HCT116 (cell line): ENCODE measurements at places on chromosomes 6 and 20.

GRCh38 chr20:47861116-47861515 lies 75.8 kb upstream of the SULF2 start:
- peaks cover 7% of the 10 kb centered on the region; the same call in 1 of the 2 replicates for H3K4me1 ChIP-seq
- H3K36me3 ChIP-seq, result no peaks in the 10 kb centered on the region
- no peak for DNase-seq
- no peak overlapping the region for H3K27ac ChIP-seq
- peaks cover 29% of the 10 kb centered on the region; the same call in 1 of the 2 replicates for H3K27me3 ChIP-seq

- H3K27me3 ChIP-seq, result no peaks in the 10 kb centered on the region
- H3K4me3 ChIP-seq, result no peak overlapping the region
- no peak for DNase-seq
- H3K27ac ChIP-seq, result no peak overlapping the region
Observed at GRCh38 chr6:34338811-34339210, 53.7 kb downstream of the NUDT3 start.

DNA sequence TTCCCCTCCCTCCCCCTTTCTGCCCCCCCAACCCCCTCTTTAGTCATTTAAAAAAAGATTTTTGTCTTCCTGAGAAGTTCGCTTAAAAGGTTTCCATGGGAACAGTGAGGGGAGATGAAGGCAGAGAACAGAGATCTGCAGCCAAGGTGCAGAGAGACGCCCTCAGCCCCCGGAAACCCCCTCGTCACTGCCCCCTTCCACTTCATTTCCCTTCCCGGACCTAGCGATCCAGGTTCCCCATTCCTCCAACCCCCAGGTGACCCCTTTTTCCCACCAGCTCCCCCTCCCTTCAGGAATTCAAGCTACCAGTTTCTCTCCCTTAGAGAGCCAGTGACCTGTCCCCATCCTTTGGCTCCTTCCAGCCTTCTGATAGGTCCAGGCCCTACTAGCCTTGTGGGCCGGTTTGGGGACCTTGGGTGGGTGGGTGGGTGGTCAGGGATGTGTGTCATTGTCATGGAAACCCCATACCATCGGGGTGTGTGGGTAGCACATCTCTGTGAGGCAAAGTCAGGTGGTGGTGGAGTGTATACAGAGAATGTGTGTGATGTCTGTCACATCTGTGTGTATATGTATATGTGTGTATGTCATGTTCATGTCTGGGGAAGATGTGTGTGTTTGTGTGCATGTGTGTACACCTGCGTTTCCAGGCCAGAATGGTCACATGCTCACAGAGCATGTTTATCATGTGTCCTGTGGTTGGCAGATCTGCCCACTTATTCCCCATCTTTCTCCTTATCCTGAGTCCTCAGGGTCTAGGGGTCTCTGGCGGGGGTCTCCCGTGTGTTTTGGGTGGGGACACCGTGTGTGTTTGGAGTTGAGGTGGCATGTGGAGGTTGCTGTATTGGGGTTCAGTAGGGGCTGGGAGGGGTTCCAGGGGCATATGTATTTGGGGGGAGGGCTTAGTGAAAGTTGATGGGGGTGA lies 7.0 kb downstream of the SYNGAP1 start:
- no peak for DNase-seq
- H3K36me3 ChIP-seq, result no peaks in the 10 kb centered on the region
- peak overlapping the region; percentile 86 for H3K27ac ChIP-seq

- H3K27me3 ChIP-seq, result no peaks in the 10 kb centered on the region
- peaks cover 21% of the 10 kb centered on the region for H3K4me1 ChIP-seq
- no peaks in the 10 kb centered on the region for H3K36me3 ChIP-seq
- peak overlapping the region; percentile 94 for H3K27ac ChIP-seq
- peak overlapping the region; percentile 88 for H3K4me3 ChIP-seq
Observed at GRCh38 chr6:41636833-41637193, 1.5 kb upstream of the MDFI start.

- H3K36me3 ChIP-seq, result peaks cover 44% of the 10 kb centered on the region
- peak overlapping the region; percentile 92 for H3K4me3 ChIP-seq
- H3K27me3 ChIP-seq, result no peaks in the 10 kb centered on the region
- H3K4me1 ChIP-seq, result peaks cover 30% of the 10 kb centered on the region
- no peak for DNase-seq
Observed at GRCh38 chr6:24718449-24719124, 367 bp downstream of the C6orf62 start.

GRCh38 chr6:44636561-44637248 lies 249.2 kb downstream of the CDC5L start:
- DNase-seq, result no peak
- H3K27ac ChIP-seq, result no peak overlapping the region
- H3K27me3 ChIP-seq, result no peaks in the 10 kb centered on the region
- H3K4me3 ChIP-seq, result no peak overlapping the region
- no peaks in the 10 kb centered on the region for H3K36me3 ChIP-seq
- no peaks in the 10 kb centered on the region for H3K4me1 ChIP-seq

GRCh38 chr20:17888044-17888443 lies 80.5 kb downstream of the SNX5 start:
- peak; percentile 32 for DNase-seq
- H3K4me1 ChIP-seq, result peaks cover 16% of the 10 kb centered on the region
- H3K27ac ChIP-seq, result no peak overlapping the region
- no peaks in the 10 kb centered on the region for H3K36me3 ChIP-seq

DNA sequence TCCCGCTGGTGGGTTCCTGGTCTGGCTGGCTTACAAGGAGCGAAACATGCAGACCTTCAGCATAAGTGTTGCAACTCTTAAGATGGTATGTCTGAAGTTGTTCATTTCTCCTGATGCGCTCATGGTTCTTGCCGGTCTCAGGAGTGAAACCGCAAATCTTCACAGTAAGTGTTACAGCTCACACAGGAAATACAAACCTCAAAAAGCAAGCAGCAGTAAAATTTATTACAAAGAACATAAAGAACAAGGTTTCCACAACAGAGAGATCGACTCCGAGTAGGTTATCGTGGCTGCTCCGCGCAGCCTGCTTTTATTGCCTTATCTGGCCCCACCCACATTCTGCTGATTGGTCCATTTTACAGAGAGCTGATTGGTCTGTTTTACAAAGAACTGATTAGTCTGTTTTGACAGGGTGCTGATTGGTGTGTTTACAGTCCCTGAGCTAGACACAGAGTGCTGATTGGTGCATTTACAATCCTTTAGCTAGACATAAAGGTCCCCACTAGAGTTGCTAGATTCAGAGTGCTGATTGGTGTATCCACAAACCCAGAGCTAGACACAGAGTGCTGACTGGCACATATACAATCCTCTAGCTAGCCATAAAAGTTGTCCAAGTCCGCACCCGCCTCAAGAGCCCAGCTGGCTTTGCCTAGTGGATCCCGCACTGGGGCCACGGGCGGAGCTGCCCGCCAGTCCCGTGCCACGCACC lies 39.2 kb downstream of the TRIM27 start:
- H3K36me3 ChIP-seq, result no peaks in the 10 kb centered on the region
- H3K27ac ChIP-seq, result no peak overlapping the region
- DNase-seq, result no peak

DNA sequence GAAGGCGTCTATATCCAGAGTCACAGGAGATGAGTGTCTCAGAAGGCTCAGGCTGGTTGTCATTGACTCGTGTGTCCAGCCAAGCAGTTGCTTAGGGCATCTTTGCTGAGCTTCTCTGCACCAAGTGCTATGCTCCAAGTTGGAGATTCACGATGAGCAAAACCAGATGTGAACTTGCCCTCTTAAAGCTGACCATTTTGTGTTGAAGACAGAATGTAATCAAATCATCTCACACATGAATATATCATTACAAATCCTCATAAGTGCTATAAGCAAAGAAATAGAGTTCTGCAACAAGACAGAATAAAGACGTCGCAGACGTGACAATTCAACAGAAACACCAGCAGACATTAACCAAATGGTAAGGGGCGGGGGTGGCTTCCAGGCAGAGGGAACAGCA lies 103.9 kb downstream of the ALDH8A1 start:
- H3K4me3 ChIP-seq, result no peak overlapping the region
- DNase-seq, result no peak
- no peaks in the 10 kb centered on the region for H3K4me1 ChIP-seq
- H3K27ac ChIP-seq, result no peak overlapping the region
- H3K36me3 ChIP-seq, result no peaks in the 10 kb centered on the region

GRCh38 chr20:33339515-33340058 lies 56.6 kb downstream of the BPIFB1 start:
- H3K4me3 ChIP-seq, result no peak overlapping the region
- H3K27me3 ChIP-seq, result no peaks in the 10 kb centered on the region
- no peaks in the 10 kb centered on the region for H3K36me3 ChIP-seq

- no peak overlapping the region for H3K4me3 ChIP-seq
- no peaks in the 10 kb centered on the region for H3K27me3 ChIP-seq
Observed at GRCh38 chr6:154981079-154981870, 13.8 kb upstream of the TIAM2 start.

GRCh38 chr6:30530014-30530413 lies 26.3 kb downstream of the GNL1 start:
- H3K4me3 ChIP-seq, result no peak overlapping the region
- no peaks in the 10 kb centered on the region for H3K36me3 ChIP-seq
- no peak overlapping the region for H3K27ac ChIP-seq
- no peak for DNase-seq
- H3K4me1 ChIP-seq, result peaks cover 7% of the 10 kb centered on the region; the same call in 1 of the 2 replicates

DNA sequence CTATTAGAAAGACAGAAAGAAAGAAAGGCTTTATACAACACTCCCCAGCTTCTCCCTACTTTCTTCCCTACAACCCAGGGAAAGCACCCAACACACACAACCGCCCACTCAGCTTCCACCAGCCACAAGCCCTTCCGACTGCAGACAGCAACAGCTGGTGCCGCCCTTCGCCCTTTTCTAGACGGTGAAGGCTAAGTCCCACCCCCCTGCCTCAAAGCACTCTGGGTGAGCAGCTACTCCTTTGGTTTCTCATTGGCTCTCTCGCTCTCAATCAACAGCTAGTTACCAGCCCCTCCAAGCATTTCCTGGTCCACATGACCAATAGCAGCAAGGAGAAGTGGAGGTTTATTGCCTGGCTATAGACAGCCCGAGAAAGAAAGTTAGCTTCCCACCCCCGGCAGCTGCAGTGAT lies 230.1 kb upstream of the MOCS1 start:
- H3K27me3 ChIP-seq, result peaks cover 20% of the 10 kb centered on the region; the same call in 1 of the 2 replicates
- no peak overlapping the region for H3K4me3 ChIP-seq
- H3K27ac ChIP-seq, result no peak overlapping the region
- H3K4me1 ChIP-seq, result no peaks in the 10 kb centered on the region
- no peak for DNase-seq

GRCh38 chr6:158457131-158457530 lies 102.8 kb upstream of the TMEM181 start:
- no peaks in the 10 kb centered on the region for H3K36me3 ChIP-seq
- H3K4me1 ChIP-seq, result no peaks in the 10 kb centered on the region
- DNase-seq, result no peak
